ENCODE measurements at places on chromosomes 6 and 20.

DNA sequence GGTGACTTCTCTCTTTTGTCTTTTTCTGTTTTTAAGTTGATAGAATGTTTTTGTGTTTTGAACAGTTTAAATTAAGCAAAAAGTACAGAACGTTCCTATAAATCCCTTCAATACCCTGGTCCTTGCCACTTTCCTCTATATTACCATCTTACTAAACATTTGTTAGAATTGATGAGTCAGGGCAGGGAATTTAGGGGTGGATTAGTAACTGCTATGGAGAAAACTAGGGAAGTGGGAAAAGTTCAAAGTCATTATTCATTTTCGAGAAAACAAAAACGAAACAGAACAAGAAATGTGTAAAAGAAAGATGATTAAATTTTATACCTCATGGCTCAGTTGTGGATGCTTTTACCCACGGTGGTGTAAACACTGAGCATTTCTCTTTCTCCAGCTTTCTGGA is 240.4 kb upstream of the SULF2 start:
- no peak for DNase-seq

GRCh38 chr6:33768644-33769120 is 20.2 kb downstream of the LEMD2 start:
- DNase-seq, result peak; percentile 35

GRCh38 chr20:24745617-24746350 is 203.3 kb upstream of the CST7 start:
- no peak for DNase-seq

DNA sequence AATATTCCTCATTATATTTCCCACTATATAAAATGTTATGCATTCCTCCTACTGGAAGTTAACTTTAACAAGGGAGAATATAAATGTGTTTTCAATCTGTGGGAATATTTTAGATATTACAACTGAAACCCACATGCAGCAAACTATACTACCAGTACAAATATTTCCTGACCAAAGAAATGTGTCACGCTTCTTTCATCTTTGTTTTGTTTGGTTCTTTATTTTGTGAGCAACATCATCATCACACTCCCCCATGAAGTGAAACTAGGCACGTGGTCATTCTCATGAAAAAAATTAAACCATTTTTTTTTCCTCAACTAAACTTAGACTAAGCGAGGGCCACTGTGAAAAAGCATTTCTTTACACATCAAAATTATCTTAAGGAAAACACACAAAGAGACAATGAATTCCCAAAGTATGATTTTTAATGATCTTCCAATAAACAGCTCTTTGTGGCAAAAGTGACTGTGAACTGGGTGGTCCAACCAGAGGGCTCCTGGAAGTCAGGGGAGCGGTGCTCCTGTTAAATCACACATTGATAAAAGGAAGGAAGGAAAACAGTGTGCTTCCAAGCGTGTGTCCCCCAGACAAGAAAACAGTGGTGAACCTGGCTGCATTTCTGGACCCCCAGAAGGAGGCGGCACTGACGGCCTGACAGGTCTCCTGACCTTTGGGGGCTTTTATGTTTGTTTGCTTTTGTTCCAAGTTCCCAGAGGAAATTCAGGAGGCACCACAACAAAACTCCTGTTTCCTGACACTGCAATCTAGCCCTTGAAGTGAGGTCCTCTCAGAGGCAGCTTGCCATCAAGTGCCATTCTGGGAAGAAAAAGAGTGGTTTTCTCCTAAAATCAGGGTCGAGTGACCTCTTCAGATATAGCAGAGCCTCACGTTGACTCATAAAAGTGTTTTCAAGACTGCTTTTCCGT is 166.8 kb upstream of the FOXQ1 start:
- no peak for DNase-seq

DNA sequence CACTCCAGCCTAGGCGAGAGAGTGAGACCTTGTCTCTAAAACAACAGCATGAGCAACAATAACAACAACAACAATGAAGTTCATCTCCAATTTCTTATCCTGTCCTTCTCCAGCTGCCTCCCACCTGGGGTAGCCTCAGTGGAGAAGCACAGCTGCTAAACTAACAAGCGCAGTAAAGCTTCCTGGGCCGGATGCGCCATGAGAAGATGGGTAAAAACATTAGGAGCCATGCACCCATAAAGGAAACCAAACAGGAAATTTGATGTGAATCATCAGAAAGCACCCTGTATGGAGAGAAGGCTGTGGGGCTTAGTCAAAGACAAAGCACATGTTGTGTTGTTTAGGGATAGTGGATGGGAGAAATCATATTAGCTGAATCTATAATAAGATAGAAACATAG is 61.1 kb upstream of the CCN6 start:
- DNase-seq, result no peak

- DNase-seq, result no peak
Measured at GRCh38 chr20:56409956-56410355, 2.1 kb upstream of the CASS4 start.

DNA sequence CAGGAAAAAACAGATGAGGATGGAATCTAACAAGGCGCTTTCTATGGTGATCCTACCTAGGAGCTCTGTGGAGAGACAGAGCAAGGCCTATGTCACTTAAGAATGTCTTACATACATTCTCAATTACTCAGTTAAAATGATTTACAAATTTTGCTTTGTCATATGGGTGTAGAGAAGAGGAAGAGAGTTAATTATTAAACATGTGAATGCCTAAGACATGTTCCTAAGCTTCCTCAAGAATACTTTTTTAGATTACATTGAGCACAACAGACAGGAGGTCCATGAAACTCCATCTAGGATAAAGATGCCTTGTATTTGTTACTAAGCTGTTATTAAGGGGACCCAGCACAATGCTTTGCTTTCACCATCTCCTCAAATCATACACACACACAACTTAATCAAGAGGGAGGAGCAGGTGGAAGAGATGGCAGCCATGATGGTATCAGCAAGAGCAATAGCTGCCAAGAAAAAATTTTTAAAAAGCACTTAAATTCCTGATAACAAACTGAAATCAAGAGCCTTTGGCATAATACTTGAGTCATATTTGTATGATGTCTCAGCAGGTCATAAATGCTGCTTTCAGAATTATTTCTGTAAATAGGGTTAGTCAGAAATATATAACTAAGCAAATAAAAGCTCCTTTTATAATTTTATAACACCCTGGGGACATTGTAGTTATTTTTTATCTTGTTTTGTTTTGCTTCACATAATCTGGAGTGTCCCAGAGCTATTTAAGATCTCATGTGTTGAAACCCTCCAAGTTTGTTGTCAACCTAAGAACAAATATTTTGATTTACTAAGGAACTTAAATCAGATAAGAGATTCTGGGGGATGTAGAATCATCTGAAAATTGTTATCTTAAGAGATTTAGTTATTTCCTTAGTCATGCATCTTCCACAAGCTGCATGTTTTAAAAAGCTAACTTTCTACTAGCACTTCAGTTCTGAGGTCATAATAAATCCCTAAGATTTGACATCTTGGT is 70.0 kb upstream of the CD2AP start:
- DNase-seq, result no peak

DNA sequence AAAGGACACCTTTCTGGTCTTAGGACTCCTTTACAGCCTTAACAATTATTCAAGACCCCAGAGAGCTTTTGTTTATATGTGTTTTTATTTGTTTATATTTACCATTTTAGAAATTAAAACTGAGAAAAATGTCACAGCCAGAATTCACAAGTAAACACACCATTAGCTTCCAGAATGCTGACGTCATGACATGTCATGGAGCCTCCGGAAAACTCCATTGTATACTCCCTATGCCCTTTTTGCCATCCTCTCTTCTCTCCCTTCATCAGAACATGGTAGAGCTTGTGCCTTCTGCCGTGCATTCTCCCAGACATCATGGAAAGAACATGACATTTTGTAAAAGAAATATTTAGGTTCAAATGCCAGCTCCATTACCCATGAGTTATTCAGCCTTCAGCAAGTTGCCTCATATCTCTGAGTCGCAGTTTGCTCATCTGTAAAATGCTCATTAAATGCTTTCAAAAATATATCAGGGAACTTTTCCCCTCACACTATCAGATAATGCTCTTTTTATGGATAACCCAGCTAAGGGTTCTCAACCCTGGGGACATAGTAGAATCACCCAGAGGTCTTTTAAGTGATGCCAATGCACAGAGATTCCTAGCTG is 27.8 kb downstream of the TNFAIP3 start:
- no peak for DNase-seq

GRCh38 chr6:93341900-93342613 is 77.3 kb downstream of the EPHA7 start:
- DNase-seq, result no peak

DNA sequence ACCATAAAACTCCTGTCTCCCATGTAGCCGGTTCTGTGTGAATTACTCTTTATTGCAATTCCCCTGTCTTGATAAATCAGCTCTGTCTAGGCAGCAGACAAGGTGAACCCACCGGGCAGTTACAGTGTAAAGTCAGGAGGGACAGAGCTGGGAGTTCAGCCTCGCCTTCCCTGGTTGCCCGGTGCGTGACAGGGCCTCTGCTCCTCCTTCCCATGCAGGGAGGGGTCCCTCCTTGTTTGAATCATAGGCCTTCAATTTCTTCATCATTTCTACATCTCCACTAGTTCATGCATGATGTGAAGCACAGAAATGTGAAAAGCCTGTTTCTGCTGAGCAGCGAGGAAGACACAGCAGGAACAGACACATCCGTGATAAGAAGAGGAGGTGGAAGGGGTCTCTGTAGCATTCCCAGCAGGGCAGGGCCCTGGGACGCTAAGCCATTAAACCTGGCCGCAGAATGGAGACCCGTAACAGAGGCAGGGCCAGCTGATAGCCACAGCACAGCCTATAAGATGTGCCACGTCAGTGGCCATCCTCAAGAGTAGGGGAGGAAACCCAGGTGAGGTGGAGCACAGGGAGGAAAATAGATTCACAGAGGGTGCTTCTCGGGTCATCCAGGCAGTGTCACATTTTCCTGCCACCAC is 106.7 kb upstream of the CST7 start:
- no peak for DNase-seq

DNA sequence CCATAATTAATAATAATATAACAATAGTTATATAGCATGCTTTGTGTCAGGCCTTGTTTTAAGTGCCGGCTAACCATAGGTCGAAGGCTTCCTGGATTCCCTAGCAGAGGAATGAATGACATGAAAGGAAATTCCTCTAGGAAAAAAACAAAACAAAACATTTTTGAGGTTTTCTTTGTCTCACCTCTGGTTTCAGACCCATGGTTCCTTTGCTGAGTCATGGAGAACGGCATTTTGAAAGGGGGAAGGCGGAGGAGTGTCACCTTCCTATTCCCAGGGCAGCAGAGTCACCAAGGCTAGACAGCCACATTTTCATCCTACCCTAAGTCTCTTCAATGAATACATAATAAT is 25.3 kb upstream of the CCND3 start:
- DNase-seq, result no peak

- DNase-seq, result no peak
Measured at GRCh38 chr20:48910347-48910781, 11.1 kb upstream of the ARFGEF2 start.

GRCh38 chr20:38569747-38570525 is 11.1 kb upstream of the ADIG start:
- DNase-seq, result no peak

- no peak for DNase-seq
Measured at GRCh38 chr6:109311471-109311870, 70.8 kb downstream of the CD164 start.

GRCh38 chr6:5961836-5962235 is 44.9 kb downstream of the NRN1 start:
- DNase-seq, result no peak

- no peak for DNase-seq
Measured at GRCh38 chr6:43729537-43729936, 40.5 kb upstream of the VEGFA start.

All from DMS 273 treated with DMSO at 0.1 percent for 48 hours (cell line).